ENCODE measurements at places on chromosomes 3 and 15. TPM values are rescaled to one million over a fixed set of nuclear protein-coding genes. Genes with fewer than 3 reads are reported as not detected.
A peak's percentile ranks its signal among the peaks of the same experiment; 100 is the strongest.

ACTC1 gene
- total RNA-seq, result not detected

GRCh38 chr3:169041677-169042171 lies 621.8 kb downstream of the MECOM start:
- DNase-seq, result peak; percentile 78

GRCh38 chr3:23923786-23924185 lies 6.9 kb downstream of the RPL15 start:
- peak; percentile 83 for DNase-seq

DNA sequence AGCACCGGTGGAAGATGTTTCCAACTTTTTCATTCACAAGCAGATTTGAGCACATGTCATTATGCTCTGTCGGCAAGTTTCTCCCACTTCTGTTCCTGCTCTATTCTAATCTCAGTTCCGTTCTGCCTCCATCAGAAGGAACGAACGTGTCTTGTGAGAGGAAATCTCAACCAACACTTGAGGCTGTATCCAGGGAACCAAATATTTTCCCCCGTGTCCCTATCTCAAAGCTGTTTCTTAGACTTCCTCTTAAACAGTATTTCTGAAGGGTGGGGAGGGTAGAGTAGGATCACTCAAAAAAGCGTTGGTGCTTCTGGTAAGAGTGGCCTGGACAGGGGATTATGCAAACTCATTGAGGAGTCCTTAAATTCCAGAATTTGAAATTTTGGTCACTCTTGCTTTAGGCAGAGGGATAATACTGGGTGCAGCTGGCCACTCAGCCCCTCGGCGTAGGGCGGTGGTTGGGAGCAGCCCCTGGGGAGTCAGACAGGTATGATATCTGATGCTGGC lies 54.9 kb downstream of the FRMD4B start:
- no peak for DNase-seq

C3orf20 gene
- total RNA-seq, result not detected

ZDHHC19 gene
- not detected for total RNA-seq

CHRM5 gene
- total RNA-seq, result not detected

- DNase-seq, result no peak
Observed at GRCh38 chr15:100198442-100198841, 143.3 kb downstream of the ADAMTS17 start.

CYP8B1 gene
- not detected for total RNA-seq

GRCh38 chr3:194672876-194673275 lies 885 bp upstream of the LSG1 start:
- no peak for DNase-seq

DNA sequence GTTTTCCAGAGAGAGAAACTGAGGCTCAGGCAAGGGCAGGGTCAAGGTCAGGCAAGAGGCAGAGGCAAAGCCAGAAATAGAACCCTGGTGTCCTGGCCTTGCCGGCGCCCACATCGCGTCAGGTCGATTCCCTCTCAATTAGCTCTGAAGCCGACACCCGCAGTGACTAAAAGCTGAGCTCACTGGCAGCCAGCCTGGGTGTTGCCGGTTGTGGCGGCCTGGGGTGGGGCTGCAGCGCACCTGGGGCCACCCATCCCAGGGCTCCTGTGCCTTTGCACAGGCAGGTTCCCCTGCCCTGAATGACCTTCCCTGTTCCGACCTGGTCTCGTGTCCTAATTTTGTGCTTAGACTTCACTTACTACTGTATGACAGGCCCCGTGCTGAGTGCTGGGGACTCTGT lies 6.2 kb downstream of the SEMA3F start:
- DNase-seq, result no peak

FETUB gene
- total RNA-seq, result not detected

DNA sequence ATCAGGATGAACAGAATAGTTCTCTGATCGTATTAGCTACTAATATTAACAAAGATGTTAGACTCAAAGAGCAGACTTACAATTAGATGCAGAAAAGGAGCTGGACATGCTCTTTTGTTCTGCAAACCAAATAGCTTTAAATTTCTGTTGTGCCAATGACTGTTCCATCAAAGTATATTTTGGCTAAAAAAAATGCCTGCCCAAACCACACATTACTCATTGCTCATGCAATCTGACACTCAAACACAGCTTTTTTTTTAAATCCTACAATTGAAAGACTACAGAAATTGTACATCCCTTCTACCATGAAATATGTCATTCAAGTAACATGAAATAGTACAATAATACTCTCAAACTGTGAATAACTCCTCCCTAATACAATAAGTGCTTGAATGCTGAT lies 48.6 kb downstream of the SHOX2 start:
- DNase-seq, result no peak

DNA sequence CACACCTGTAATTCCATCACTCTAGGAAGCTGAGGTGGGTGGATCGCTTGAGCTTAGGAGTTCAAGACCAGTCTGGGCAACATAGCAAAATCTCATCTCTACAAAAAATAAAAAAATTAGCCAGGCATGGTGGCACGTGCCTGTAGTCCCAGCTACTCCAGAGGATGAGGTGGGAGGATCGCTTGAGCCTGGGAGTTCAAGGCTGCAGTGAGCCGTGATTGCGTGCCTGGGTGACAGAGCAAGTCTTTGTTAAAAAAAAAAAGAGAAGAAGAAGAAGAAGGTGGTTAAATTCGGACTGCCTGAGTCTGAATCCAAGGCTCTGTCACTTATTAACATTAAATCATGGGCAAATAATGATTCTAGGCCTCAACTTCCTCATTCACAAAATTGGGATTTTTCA lies 51.0 kb downstream of the EOMES start:
- DNase-seq, result no peak

PLSCR2 gene
- not detected for total RNA-seq

AADACL2 gene
- not detected for total RNA-seq

MEGF11 gene
- total RNA-seq, result not detected

- no peak for DNase-seq
Observed at GRCh38 chr15:77479015-77479414, 58.3 kb downstream of the HMG20A start.

All from Caki2 (cell line).